ENCODE measurements at places on chromosomes 5 and 9. TPM values are rescaled to one million over a fixed set of nuclear protein-coding genes. Genes with fewer than 3 reads are reported as not detected.
A peak's percentile ranks its signal among the peaks of the same experiment; 100 is the strongest.

DNA sequence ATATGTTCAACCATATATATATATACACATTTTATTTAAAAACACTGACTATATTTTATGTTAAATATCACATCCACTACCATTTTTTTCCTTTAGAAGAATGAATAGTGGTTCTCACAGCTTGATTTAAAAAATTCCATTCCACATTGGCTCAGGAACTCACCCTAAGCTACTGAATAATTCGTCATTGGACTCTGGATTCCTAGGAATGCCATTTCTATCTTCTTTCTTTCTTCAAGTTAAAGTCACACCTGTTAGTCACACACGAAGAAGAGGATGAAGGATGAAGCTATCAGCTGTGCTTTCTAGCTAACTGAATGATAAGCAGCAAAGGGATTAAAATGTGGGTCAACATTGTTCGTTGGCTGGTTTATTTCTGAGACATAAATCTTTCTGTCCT is 7.9 kb downstream of the ELOVL7 start:
- DNase-seq = no peak

DNA sequence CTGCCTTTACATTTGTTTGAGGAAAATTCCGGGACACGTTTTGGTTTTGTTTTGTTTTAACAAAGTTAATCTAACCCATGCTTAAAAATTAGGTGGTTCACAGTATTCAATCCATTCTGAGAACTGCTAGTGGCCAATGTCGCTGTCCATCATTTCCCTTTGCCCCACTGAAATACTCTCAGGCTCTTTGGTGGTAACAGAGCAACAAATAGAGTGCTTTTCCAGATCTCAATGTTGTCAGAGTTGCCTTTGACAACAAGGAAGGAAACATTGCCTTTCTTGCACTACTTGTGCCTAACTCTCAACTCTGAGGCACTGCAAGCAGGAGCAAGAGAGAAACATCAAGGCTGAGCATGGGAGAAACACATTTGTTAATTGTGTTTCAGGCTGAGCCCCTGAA is 154.0 kb downstream of the MCTP1 start:
- DNase-seq = peak; percentile 19

DNA sequence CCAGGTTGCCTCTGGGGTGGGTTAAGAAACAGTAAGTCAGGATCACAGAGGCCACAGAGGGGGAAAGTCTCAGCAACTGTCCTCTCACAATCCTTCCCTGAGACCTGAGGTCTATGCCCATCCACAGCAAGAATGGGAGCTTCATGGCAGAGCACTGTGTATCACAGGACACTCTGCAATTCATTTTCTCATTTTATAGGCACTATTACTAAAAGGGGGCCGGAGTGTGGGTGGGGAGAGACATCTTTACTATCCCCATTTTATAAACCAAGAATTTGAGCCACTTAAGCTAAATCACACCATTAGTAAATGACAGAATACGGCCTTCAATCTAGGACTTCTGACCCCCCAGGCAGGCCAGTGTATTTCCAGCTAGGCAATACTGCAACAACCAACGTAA is 79.9 kb downstream of the LHFPL2 start:
- no peak for DNase-seq

Gene DHX29
- polyA plus RNA-seq = 26.6 TPM

Gene PCDH12
- polyA plus RNA-seq = 14.0 TPM

Gene FPGS
- polyA plus RNA-seq = 39.5 TPM

Gene THBS4
- 198 TPM for polyA plus RNA-seq

Gene DMRT2
- 33.7 TPM for polyA plus RNA-seq
